ENCODE measurements at places on chromosomes 6 and 20. TPM values are rescaled to one million over a fixed set of nuclear protein-coding genes. Genes with fewer than 3 reads are reported as not detected.

DNA sequence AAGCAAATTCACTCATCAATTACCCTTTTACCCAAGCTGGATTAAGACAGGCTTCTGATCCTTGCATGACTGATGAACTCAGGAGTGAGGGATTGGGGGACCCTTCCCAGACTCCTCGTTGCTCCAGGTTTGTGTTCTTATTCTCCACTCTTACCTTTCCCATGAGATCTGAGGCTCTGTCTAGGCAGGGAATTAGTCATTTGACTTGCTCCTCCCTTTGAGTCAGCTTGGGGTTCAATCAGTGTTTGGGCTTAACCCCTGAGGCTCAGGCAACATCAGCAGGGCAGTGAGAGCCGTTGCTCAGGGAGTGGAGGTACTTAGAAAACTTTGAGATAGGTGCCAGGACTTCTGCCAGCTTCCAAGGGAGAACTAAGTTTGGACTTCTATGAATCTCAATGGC lies 20.7 kb upstream of the TOX2 start:
- H3K27ac ChIP-seq, result no peak overlapping the region
- H3K4me3 ChIP-seq, result no peak overlapping the region

- H3K27ac ChIP-seq, result no peak overlapping the region
- no peak for DNase-seq
- no peak overlapping the region for H3K4me3 ChIP-seq
- H3K27me3 ChIP-seq, result no peaks in the 10 kb centered on the region
- no peaks in the 10 kb centered on the region for H3K4me1 ChIP-seq
- no peaks in the 10 kb centered on the region for H3K36me3 ChIP-seq
Measured at GRCh38 chr6:147099974-147100373, 104.2 kb upstream of the STXBP5 start.

DNA sequence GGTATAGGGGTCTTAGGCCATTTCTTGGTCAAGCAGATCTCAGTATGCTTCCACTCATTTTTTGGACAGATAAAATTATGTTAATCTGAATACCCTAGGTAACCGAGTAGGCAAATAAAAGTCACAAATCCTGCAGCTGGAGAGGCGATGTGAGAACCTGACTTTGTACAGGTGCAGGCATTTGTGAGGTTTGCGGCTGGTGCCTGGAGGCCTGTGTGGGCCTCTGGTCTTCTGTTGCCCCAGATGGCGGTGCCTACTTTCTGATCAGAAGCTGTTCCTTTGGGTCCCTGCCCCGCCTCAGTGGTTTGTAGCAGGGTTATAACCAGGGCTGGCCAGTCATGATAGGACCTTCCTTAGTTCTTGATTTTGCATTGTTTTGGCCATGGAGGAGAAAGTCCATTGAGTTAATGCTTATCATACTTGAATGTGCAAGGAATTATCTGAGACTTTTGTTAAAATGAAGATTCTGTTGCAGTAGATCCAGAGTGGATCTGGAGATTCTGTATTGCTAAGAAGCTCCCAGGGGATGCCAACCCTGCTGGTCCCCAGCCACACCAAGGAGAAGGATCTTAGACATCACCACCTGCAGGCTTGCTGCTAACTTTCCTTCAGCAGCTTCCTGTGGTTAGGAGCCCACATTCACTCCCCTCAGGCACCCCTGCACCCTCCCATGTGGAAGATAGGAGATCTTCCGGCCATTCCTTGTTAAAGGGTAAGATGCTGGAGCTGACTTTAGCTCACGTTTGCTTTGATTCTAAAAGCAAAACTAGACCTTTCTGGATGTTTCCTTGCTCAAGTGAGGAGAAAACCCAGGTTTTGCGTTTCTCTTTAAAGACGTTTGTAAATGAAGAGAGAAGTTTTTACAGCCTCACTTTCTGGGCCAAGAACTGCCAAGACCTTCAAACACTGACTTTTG lies 50.7 kb downstream of the LRRC1 start:
- H3K27me3 ChIP-seq, result no peaks in the 10 kb centered on the region
- no peaks in the 10 kb centered on the region for H3K36me3 ChIP-seq
- H3K27ac ChIP-seq, result no peak overlapping the region
- H3K4me1 ChIP-seq, result no peaks in the 10 kb centered on the region
- H3K4me3 ChIP-seq, result no peak overlapping the region

- no peak overlapping the region for H3K4me3 ChIP-seq
- no peak for DNase-seq
- no peaks in the 10 kb centered on the region for H3K27me3 ChIP-seq
- H3K36me3 ChIP-seq, result no peaks in the 10 kb centered on the region
- no peak overlapping the region for H3K27ac ChIP-seq
Measured at GRCh38 chr6:99905209-99906106, 88.6 kb downstream of the MCHR2 start.

- H3K4me1 ChIP-seq, result no peaks in the 10 kb centered on the region
- H3K27me3 ChIP-seq, result no peaks in the 10 kb centered on the region
- H3K4me3 ChIP-seq, result no peak overlapping the region
- peaks cover 71% of the 10 kb centered on the region for H3K36me3 ChIP-seq
Measured at GRCh38 chr6:169225131-169225576, 28.5 kb downstream of the THBS2 start.

SNRPB gene
- polyA plus RNA-seq, result 290 TPM

- no peak for DNase-seq
- no peaks in the 10 kb centered on the region for H3K36me3 ChIP-seq
Measured at GRCh38 chr6:147716434-147716833, 207.9 kb downstream of the SAMD5 start.

Measured in heart left ventricle (tissue), 16 donors.